NCI-H187 (cell line): ENCODE measurements at places on chromosomes 16 and 17.

DNA sequence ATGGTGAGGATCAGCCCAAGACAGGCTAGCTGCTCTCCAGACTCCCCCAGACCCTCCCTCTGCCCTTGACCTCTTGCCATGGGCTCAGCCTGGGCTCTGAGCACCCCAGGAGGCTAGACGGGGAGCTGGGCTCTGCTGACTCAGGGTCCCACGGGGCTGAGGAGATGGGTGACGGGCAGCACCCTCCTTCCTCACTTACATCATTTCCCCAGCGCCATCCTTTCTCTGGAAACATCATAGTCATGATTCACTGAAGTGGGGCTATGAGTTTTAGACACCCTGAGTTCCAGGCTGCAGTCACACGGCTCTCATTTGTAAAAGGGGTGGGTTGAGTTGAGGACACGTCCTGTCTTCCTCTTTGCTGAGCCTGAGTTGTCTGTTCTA is 3.0 kb upstream of the ITGAX start:
- DNase-seq, result no peak

- DNase-seq, result no peak
Observed at GRCh38 chr17:10549096-10549842, at the start of gene MYH2. Gene MYH2 (minus strand): TSS chr17:10549658. CDS start chr17:10547920, 1,738 bp downstream.

DNA sequence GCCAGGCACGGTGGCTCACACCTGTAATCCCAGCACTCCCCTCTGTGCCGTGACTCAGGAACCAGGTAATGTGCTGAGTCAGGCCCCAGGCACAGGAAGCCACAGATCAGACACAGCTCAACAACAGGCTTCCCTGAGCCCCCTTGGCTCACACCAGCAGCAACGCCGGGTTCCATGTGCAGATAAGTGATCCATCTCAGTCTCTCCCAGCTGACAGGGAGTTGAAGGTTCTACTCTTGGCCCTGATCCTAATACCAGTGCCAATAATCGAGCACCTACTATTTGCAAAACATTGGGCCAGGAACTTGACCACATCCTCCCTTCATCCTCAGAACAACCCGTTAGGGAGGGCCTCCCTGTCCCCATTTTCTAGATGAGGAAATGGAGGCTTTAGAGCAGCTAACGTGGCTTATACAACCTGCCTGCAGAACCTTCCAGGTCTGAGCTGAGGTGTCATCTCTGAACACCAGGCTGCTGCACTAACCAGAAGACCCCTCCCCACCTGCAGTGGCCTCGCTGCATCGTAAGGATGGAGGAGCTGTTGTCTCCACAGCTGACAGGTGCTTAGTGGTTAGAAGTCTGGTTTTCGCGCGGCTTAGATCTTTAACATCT is 64.8 kb upstream of the AMZ2 start:
- no peak for DNase-seq

DNA sequence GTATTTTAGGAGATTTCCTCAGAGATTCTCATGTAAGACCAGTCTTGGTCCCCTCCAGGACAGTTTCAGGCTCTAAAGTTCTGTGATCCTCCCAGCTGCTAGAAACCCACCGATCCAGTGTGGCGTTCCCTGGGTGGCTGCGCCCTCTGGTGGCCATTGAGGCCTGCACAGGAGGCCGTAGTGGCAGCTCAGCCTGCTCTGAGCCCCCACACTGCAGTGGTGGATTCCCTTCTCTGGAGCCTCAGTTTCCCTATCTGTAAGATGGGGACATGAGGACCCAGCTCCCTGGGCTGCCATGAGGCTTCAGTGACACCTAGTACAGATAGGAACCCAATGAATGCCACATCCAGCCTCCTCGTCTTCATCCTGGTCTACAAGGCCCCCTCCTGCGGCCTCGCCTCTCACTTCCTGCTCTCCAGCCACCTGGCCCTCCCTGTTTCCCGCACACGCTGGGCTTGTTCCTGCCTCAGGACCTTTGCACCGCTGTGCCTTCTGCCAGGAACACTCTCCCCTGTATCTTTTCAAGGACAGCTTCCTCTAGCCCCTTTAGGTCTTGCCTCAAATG is 16.5 kb downstream of the CCDC102A start:
- DNase-seq, result peak; percentile 31

GRCh38 chr16:88939245-88939971 is 37.6 kb downstream of the CBFA2T3 start:
- DNase-seq, result no peak

DNA sequence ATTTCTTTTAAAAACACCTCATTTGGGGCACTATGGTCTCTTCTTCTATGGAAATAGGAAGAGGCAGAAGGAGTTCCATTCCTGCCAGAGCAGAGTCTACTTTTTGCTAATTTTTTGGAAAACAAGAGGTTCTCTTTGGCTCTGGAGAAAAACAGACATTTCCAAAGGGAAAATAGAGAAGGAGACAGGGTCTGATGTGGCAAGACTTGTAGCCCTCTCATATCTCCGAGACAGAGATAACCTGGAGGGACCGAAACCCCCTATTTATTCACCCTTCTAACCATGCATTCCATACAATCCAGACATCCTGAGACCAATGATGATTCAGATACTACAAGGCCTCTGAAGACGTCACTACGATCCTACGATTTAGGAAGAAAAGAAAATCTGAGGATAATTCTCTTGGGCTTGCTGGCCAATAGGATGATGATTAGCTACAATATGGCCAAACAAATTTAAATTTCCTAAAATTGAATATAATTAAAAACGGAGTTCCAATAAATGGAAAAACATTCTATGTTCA is 70.2 kb downstream of the HIC1 start:
- DNase-seq, result no peak

DNA sequence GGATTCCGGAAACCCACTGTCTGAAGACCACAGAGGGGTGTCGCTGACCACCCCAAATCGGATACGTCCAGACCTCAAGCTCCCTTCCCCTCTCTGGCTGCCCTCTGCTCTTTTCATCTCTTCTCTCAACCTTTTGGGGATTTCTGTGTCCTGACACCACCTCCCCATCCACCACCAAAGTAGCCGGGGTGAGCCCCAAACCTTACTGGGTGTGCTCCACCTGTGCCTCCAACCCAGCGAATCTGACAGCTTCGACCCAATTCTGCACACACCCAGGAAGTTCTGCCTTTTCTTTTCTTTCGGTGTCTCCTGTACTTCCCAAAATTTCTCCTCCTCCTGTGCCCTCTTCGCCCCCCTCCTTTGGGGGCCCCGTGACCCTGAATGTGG is 534 bp downstream of the KCTD11 start:
- no peak for DNase-seq

- DNase-seq, result no peak
Observed at GRCh38 chr17:78248051-78248914, 16.9 kb downstream of the TMEM235 start.

DNA sequence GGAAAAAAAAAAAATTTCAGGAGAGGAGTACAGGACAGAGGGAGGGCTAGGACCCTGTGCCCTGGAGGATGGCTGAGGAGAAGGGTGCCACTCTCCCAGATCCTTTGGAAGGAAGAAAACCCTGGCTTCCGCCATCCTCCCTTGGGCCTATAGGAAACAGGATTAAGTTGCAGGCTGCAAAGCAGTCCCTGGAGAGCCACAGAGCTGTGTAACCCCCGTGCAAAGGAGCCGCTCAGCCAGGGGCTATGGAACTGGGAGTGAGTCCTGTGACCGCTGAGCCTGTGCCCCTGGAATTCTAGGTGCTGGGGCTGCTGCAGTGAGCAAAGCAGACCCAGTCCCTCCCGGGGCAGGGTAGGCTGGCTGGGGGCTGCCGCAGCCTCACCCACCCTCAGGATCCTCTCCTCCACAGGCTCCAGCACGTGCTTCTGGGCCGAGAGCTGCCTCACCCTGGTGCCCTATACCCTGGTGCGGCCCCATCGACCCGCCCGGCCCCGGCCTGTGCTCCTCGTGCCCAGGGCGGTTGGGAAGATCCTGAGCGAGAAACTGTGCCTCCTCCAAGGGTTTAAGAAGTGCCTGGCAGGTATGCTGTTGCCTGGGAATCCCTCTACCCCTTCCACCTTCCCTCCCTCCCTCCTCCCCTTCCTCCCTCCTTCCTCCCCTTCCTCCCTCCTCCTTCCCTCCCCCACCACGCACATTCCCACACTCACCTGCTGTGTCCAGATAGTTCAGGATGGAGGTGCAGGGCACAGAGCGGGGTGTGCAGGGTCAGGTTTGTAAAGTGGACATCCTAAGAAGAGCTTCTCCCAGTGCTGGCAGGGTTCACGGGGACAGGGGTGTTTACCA is 15.3 kb downstream of the SGSH start:
- no peak for DNase-seq

DNA sequence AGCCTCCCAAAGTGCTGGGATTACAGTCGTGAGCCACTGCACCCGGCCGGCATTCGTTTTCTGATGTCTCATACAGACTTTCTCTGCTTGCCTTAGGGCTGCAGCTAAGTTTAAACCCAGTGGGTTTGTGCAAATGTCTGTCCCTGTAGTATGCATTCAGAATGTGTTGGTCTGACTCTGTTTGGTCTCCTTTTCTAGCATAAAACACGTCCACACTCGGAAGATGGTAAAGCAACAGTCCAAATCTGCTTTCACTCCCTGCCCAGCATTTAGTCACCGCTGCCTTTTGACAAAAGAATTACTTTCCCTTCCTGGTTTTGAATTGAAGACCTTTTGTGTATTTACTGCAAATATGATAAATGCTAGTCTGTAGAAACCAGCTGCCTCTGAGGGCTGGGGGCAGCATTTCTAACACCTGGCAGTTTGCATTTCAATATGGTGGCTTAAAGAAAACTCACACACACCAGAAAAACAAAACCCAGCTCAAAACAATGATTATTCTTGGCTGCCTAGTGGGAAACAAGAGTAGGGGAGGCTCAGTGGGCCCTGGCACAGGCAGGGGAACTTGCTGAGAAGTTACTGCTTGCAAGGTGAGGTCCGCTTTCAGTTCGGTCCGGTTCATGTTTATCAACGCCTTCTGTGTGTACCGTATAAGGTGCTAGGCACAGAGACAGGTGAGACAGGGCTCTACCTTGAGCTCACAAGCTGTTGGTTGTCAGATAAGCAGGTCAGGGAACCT is 56.9 kb downstream of the MSI2 start:
- DNase-seq, result no peak

DNA sequence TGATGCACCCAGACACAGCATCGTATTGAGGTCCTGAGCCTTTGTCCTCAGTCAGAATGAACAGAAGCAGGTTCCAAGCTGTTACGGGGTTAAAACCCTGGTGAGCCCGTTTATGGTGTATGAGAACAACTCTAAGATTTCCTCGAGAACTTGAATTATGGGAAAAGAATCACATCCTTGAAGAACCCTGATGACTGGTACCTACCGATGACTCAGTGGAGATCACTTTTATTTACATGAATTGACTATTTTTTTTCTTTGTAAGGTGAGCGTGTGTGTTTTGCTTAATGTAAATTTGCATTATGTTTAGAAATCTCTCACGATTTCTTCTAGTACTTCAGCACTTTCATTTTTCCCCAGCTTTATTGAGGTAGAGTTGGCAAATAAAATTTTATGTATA is 3.3 kb upstream of the KRTAP4-4 start:
- no peak for DNase-seq

- no peak for DNase-seq
Observed at GRCh38 chr17:32350666-32351418, 885 bp downstream of the ZNF207 start.

DNA sequence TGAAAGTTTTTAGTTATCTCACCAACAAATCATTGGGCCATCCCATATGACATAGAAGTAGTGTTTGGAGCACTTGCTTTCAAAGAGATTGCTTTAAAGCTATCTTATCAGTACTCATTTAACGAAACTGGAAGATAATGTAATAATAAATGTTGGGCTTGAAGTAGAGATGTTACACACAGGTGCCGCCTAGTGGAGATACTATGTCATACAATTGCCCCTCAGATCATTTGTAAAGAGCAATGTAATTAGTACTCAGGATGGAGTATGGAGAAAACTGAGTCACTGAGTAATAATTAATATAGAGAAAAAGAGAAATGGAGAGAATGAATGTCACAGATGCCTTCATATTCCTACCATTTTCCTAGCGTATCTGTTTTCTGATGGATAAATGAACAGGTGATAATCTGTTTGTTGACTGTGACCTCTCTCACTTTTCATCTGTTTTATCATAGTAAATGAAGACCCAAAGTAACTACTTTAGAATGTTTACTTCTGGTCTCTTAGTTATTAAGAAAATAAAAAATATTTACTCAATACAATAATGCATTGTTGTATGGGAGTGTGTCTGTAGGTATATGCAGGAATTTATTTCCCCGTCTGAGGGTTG is 80.4 kb downstream of the EFCAB5 start:
- no peak for DNase-seq

- DNase-seq, result no peak
Observed at GRCh38 chr17:36705283-36705795, 104.0 kb downstream of the MRM1 start.

GRCh38 chr17:32792207-32792606 is 84.7 kb downstream of the MYO1D start:
- no peak for DNase-seq

- no peak for DNase-seq
Observed at GRCh38 chr17:992933-993332, 4.0 kb upstream of the TIMM22 start.

GRCh38 chr17:78122216-78122930 is 6.2 kb downstream of the TMC6 start:
- DNase-seq, result no peak

GRCh38 chr17:19744492-19744891 is 3.6 kb downstream of the ALDH3A1 start:
- DNase-seq, result no peak
